ENCODE measurements at places on chromosomes 2 and 18.

- no peak for DNase-seq
These were observed 9.3 kb upstream of the STAT1 start for GRCh38 chr2:191023235-191023679.

- no peak for DNase-seq
These were observed 68.7 kb upstream of the ALK start for GRCh38 chr2:29990129-29990528.

DNA sequence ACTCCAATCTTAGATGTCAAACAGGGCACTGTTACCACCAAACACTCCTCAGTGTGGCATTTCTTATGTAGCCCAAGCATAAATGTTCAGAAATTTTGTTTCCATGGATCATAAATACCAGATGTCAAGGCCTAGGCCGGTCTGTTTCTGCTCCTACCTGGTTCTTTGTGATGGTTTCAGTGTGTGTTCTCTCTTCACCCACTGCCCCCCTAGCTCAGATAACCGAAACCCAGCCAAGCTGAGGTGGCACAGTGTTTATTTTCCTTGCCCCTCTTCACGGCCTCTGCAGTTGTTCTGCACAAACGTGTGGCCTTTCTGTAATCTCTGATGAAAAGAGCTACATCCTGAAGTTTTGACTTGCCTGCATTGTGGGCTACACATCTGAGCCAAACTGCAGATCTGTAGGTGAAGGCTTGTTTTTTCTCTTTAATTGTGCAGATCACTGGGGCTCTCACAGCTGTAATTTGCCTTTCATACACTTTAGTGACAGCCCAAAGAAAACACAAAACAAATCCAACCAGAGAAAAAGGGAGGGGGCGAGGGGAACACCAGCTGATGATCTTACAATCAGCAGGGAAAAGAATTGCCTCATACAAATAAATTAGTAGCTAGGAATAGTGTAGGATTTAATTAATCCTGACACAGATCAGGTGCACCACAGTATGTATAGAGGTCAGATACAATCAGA is 99.1 kb downstream of the NRP2 start:
- no peak for DNase-seq

DNA sequence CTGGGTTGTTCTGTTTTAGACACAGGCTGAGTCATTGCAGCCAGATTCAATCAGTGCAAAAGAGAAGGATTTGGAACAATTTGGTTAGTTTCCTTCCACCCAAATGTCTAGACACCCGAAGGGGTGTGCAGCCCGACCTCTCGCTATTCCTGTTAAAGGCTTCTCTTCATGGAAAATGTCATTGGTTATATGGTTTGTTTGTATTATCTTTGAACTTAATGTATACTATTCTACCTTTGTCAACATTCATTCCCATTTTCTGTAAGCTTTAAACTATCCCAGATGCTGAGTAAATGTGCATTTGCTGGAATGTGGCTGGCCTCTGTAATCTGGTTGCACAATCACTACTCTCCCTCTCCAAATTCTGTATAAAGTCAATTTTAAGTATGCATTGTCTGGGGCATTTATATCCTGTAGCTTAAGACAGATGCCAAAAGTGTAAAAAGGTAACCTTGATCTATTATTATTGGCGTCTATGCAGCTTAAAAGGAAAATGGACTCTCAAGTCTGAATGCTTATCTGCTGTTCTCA is 80.4 kb upstream of the RND3 start:
- DNase-seq: no peak

DNA sequence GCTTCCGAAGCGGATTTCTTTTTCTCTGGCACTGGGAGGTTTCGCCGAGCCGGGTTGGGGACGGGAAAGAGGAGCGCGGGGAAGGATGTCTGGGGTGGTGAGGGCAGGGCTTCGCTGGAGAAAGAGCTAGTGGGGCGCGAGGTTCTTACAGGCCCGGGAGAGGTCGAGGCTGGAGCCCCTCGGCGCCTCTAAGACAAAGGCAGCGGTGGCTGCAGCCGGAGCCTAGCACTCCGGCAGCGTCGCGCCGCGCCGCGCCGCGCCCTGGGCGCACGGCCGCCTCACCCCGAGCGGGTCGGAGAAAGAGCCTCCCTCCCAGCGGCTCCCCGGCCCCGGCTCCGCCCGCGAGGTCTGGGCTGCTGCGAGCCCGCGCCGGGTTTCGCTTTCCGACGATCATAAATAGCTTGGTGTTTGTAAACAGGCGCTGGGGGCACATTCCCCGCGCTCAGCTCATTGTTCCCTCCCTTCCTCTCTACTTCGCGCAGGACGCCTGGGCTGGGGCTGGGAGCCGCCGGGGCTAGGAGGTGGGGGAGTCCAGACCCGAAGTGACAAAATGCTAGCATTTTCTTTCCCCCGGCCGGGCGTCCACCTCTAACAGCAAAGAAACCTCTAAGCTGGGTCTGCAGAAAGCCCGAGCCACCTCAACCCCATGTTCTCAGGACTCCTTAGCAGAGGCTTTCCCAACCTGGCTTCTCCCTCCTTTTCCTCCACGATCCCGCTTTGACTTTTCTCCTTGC is 813 bp upstream of the MEIS1 start:
- DNase-seq: peak; percentile 41

- DNase-seq: no peak
These were observed 89.2 kb downstream of the PLCL1 start for GRCh38 chr2:197893403-197894177.

DNA sequence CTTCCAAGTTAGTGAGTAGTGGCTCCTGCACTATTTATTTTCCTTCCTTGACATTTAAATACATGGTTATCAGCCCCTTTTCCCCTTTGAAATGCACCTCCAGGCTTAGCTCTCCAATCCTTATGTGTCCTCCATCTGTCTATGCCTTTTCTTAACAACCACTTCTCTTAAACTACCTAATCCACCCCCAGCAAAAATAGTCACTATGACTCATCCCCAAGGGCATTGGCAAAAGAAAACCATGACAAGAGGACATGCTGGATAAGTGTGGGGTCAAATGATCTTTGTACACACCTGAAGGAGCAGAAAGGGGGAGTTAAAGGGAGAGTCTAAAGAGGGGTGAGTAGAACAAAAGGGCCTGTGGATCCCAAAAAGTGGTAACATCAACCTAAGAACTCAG is 127.2 kb downstream of the ANKRD44 start:
- no peak for DNase-seq

DNA sequence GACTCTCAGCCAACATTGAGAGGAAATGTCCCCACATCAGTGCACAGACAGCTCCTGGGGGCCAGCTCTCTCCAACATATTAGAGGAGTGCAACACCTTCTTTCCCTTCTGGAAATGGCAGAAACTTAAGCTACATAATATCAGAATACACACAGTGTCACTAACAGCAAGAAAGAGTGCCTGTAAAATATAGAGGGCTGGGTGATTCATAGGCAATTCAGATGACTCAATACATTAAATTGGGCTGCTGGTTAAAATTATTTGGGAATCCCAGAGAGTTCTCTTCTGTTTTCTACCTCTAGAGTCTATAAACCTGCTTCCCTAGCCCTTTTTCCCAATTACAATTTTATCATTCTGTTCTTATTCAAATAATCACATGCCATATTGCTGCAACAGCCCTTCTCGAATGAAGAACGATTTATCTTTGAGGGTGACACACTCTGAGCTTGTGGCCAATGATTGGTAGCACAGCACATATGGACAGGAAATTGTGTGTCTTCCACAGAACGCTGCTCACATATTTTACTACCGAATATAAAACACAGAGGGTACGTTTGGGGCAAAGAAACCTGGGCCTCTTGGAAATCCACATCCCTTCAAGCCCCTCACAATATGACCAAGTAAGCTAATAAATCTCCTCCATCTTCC is 381.2 kb downstream of the MBD2 start:
- DNase-seq: no peak

GRCh38 chr18:54094474-54094873 is 130.0 kb downstream of the MBD2 start:
- DNase-seq: no peak

- DNase-seq: no peak
These were observed 61.7 kb downstream of the LYPD1 start for GRCh38 chr2:132608311-132608710.

DNA sequence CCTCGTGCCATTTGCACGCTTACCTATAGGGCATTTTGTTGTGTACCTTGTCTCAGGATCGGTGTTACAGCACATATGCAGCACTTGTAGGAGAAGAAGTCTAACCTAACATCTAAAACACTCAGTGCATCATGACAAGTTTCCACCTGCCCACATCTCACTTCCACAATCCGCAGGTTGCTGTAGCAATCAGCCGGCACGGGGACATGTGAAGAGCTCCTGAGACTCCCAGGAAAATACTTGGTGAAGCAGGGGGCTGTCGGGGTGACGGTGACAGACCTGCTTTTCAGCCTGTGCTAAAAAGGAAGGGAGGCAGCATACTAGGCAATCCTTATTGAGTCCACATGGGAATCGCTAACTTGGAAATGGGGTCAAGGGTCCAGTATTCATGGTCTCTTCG is 172.2 kb downstream of the MYT1L start:
- no peak for DNase-seq

DNA sequence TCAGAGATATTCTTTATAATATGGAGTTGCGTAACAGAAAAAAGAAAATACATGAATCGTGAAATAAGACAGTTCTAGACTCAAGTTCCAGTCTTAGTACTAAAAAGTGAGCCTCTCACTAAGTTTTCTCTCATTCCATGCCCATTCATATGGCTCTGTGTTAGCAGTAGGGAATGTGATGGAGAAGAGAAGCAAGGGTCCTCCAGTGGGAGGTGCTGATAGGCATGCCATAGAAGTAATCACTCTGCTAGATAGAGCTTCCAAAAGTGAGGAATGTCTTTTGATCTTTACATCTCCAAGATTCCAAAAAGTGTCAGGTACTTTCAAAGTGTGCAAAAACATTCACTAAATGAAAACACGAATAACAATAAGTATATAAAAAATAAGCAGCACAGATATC is 678.4 kb downstream of the DCDC2C start:
- DNase-seq: no peak

GRCh38 chr2:46187112-46187618 is 110.0 kb upstream of the EPAS1 start:
- DNase-seq: no peak

DNA sequence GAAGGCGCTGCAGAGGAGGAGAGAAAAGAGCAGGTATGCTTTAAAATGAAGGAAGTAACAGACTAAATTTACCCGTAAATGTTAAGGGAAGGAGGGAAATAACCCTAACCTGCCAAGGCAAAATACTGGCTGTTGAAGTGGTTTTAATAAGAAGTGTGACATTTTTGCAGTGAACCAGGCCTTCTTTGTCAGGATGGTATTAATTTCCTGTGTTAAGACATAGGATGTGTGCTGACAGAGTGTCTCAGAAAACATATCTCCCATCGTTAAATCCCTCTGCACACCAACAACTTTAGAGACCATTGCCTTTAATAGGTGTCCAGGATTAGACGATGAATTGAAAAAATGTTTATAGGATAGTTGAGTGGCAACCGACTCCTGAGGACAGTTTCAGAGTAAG is 9.9 kb downstream of the TTC39C start:
- DNase-seq: no peak

- no peak for DNase-seq
These were observed 710 bp upstream of the XRCC5 start for GRCh38 chr2:216108310-216108966.

GRCh38 chr2:57080035-57080434 is 896.2 kb downstream of the CCDC85A start:
- DNase-seq: no peak

- no peak for DNase-seq
These were observed 26.5 kb downstream of the FIGN start for GRCh38 chr2:163709270-163709669.

Data from ACHN (cell line).